ENCODE measurements at places on chromosomes 2 and 18.

DNA sequence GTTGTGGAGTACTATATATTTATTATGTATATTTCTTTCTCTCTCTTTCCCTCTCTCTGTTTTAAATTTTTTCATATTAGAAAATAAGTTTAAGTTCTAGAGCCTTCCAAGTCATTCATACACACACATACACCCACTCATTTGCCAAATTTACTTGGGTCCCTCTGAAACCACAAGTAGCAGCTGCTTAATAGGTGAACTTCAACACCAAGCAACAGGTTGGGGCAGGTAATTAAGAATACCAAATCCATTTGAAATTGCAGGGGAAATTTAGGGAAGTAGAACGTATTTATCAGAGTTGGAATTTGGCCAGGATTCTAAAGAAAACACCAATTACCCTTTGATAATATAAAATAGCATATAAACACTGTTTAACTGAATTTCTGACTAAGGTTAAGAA, 75.0 kb upstream of the RBBP8 start:
- DNase-seq, result no peak

- no peak for DNase-seq
Observed at GRCh38 chr18:64164883-64165282, 16.0 kb upstream of the LINC00305 start.

GRCh38 chr2:74922592-74923227, 35.7 kb upstream of the POLE4 start:
- DNase-seq, result no peak

DNA sequence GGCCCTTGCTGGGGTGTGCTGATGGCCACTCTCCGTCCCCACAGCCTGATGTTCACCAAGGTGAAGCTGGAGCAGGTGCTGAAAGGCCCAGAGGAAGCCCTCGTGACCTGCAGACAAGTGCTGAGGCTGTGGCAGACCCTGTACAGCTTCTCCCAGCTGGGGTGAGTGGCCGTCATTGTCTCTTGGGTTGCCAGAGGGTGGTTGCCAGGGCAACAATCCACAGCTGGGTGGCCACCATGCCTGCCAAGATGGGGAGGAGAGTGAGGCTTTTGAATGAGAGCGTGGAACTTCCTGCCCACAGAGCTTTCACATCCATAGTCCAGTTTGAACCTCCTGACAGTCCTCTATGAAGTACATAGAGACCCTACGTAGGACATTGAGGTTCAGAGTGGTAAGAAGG, 108.8 kb downstream of the STPG4 start:
- DNase-seq, result no peak

GRCh38 chr2:220434385-220434784, 807.0 kb downstream of the SLC4A3 start:
- DNase-seq, result no peak

All from stimulated activated CD8-positive, alpha-beta memory T cell treated with anti-CD3 and anti-CD28 coated beads, Interleukin-4, amount 100 ng/mL, for 4 hours (primary cell).